ENCODE measurements at places on chromosomes 3 and 15.
A peak's percentile ranks its signal among the peaks of the same experiment; 100 is the strongest.

DNA sequence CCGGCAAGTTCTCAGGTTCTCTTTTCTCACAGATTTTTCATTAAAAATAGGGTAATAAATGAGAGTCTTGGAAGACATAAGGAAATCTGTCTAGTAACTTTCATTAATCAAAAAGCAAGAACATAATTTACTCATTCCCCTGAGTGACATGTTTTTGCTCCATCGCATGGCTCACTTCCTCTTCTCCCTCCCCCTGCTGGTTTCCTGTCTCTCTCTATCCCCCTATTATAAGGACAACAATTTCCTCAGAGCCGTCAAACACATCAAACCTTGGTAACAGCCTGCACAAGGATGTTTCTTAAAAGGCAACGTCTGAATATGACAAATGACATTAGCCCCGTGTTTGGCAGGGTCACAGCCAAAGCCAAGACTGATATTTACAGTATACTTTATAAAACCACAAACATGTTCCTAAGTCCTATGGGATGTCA, 1149.6 kb downstream of the IGSF11 start:
- no peaks in the 10 kb centered on the region for H3K4me1 ChIP-seq
- no peak overlapping the region for H3K27ac ChIP-seq

GRCh38 chr3:142447301-142447851, 461 bp downstream of the XRN1 start:
- peak overlapping the region; percentile 90 for H3K4me3 ChIP-seq
- H3K27ac ChIP-seq: peak overlapping the region; percentile 97
- peak; percentile 56 for DNase-seq

DNA sequence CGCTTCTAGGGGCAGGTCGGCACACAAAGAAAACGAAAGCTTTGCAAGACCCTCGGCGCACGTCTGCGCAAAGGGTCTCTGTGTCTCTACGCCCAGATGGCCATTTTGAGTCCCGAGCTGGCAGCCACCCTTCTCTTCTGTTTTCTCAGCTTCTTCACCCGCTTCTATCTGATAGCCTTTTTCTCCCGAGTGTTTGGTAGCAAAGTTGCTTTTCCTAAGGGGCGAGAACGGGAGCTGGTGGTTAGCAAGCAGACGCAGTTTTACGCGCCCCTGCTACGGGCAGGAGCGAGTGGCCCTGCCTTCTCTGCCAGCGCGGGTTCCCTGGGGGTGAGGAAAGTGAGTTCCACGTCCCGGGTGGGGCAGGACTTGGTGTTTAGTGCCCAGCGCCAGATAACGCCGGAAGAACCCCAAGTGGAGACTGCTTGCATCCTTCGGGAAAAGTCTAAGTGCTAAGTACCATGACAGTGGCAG, 2.9 kb upstream of the MKRN2 start:
- H3K27me3 ChIP-seq: peaks cover 22% of the 10 kb centered on the region
- no peak for DNase-seq
- H3K36me3 ChIP-seq: no peaks in the 10 kb centered on the region

- no peaks in the 10 kb centered on the region for H3K4me1 ChIP-seq
- H3K4me3 ChIP-seq: no peak overlapping the region
- no peaks in the 10 kb centered on the region for H3K27me3 ChIP-seq
- H3K36me3 ChIP-seq: no peaks in the 10 kb centered on the region
Measured at GRCh38 chr3:96959901-96960641, 145.7 kb downstream of the EPHA6 start.

GRCh38 chr3:56682462-56683121, 473 bp downstream of the TASOR start:
- peak; percentile 80 for DNase-seq
- H3K27ac ChIP-seq: peak overlapping the region; percentile 97
- H3K4me3 ChIP-seq: peak overlapping the region; percentile 98
- H3K27me3 ChIP-seq: no peaks in the 10 kb centered on the region
- H3K36me3 ChIP-seq: peaks cover 48% of the 10 kb centered on the region
- peaks cover 50% of the 10 kb centered on the region for H3K4me1 ChIP-seq

- peaks cover 2% of the 10 kb centered on the region for H3K27me3 ChIP-seq
- H3K27ac ChIP-seq: no peak overlapping the region
- H3K4me1 ChIP-seq: no peaks in the 10 kb centered on the region
- DNase-seq: no peak
- H3K4me3 ChIP-seq: no peak overlapping the region
- H3K36me3 ChIP-seq: no peaks in the 10 kb centered on the region
Measured at GRCh38 chr3:16767006-16767405, 117.7 kb upstream of the PLCL2 start.

DNA sequence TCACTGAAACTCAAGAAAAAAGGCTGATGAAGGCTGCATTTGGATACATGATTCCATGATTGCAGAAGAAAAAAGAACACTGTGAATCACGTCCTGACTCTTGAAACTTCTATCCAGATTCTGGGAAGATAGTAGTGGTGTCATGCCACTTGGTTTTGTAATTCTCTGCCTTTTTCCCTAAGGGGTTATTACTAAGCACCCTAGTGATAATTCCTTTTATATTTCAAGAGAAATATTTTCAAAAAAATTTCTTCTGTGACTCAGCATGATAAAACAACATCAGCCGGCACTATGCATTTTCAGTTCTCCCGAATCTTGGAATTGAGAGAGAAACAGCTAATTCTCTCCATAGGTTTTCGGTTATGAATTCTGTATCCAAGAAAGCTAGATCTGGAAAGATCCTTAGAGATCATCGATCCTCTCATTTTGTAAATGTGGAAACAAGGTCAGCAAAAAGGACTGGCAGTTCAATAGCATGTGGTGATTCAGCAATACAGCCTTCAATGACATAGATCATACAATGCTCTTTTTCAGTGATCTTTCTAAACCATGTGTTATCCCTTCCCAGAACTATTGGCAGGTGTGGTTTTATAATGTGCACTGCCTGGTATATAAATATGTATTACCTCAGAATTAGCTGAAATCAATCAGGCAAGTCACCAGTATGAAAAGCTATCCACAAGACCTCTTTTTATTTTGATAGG, 42.6 kb upstream of the TP63 start:
- H3K4me3 ChIP-seq: no peak overlapping the region
- H3K36me3 ChIP-seq: peaks cover 2% of the 10 kb centered on the region
- no peak overlapping the region for H3K27ac ChIP-seq
- peaks cover 6% of the 10 kb centered on the region for H3K4me1 ChIP-seq

DNA sequence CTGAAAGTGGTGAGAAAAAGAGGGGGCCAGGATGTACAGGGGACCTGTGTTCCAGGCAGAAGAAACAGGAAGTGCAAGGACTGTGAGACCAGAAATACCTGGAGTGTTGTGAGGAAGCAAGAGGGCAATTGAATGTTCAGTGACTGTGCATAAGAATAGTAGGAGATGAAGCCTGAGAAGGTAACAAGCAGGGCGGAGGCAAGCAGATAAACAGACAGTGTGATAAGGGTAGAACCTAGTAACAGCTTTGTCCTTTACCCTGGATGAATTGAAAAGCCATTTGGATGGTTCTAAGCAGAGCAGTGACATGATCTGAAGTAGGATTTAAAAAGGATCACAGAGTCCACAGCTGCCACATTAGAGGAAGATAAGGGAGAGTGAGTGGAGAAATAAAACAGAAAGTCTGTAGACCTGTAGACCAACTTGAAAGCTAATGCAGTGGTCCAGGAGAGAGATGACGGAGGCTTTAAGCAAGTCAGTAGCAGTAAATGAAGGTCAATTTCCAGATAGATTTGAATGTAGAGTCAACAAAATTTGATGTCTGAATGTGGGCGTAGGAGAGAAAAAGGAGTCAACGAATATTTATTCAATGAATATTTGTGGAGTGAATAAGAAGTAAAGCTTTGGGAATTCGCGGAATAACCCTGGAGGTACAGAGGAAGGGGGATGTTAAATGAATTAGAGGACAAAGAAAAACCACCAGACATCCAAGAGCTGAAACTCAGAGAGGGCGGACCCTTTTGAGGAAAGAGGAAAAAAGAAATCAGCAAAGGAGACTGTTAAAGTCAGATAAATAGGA, 4.2 kb upstream of the PLOD2 start:
- H3K36me3 ChIP-seq: no peaks in the 10 kb centered on the region
- H3K4me1 ChIP-seq: peaks cover 11% of the 10 kb centered on the region
- H3K27me3 ChIP-seq: peaks cover 32% of the 10 kb centered on the region
- no peak overlapping the region for H3K27ac ChIP-seq
- DNase-seq: no peak

- no peak overlapping the region for H3K27ac ChIP-seq
- H3K36me3 ChIP-seq: peaks cover 44% of the 10 kb centered on the region
- H3K4me3 ChIP-seq: no peak overlapping the region
- no peak for DNase-seq
Measured at GRCh38 chr15:70053001-70053715, 44.6 kb downstream of the TLE3 start.

- peaks cover 12% of the 10 kb centered on the region for H3K27me3 ChIP-seq
- no peak for DNase-seq
- no peak overlapping the region for H3K27ac ChIP-seq
- no peak overlapping the region for H3K4me3 ChIP-seq
Measured at GRCh38 chr15:77533578-77534430, 98.9 kb downstream of the LINGO1 start.

DNA sequence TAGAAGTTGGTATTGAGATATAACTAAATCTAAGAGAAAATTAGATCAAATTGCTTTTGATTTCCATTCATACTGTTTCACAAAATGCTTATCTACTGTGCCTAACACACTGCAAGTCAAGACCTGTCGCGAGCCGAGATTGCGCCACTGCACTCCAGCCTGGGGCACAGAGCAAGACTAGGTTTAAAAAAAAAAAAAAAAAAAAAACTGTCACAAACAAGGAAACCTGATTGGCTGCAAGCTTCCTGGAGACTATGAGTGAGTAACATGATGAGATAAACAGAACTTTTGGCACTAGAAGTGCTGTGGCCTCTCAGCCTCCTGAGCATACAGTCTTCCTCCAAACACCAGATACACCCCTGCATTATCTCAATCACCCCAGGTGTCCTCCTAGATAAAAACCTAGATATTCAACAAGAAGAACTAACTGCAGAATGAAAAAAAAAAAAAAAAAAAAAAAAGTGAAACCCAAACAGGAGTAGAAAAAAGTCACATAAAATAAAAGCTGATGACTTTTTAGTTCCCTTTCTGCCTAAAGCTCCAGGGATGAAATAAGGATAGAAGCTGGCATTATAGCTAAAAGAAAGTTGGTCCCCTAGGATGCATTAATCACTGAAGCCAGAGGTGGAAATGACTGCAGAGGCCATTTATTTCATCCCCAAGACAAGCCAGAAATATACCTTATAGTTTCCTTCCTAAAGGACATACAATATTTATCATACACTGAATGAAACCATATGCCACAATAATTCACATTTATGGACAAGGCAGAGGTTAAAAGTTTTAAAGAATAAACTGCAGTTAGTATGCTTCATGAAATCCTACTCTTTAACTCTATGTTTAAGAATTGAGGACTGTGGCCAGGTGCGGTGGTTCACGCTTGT, 82.4 kb downstream of the P3H2 start:
- no peak overlapping the region for H3K27ac ChIP-seq
- peaks cover 3% of the 10 kb centered on the region for H3K27me3 ChIP-seq
- no peaks in the 10 kb centered on the region for H3K36me3 ChIP-seq
- H3K4me3 ChIP-seq: no peak overlapping the region
- no peaks in the 10 kb centered on the region for H3K4me1 ChIP-seq

DNA sequence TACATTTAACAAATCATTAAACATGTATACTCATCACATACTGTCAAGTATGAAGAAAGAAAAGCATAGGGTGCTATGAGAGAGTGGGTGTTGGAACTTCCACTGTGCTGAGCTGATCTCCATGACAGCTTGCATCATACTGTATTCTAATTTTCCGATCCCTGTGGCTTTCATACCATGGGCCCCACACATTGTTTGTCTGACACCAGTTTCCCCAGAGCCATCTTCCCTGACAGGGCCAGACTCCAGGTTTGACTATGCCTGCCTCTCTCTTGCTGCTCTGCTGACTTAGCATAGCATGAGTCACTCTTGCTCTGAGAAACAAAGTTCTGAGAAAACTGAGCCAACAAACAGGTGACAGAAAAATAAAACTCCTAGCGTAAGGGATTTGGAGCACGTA, 37.0 kb upstream of the CASR start:
- H3K4me1 ChIP-seq: peaks cover 34% of the 10 kb centered on the region
- H3K27ac ChIP-seq: peak overlapping the region; percentile 89
- peak; percentile 80 for DNase-seq
- peak overlapping the region; percentile 2 for H3K4me3 ChIP-seq
- no peaks in the 10 kb centered on the region for H3K27me3 ChIP-seq

GRCh38 chr15:63072023-63072650, 29.6 kb downstream of the TPM1 start:
- no peaks in the 10 kb centered on the region for H3K27me3 ChIP-seq
- no peak for DNase-seq
- no peaks in the 10 kb centered on the region for H3K36me3 ChIP-seq
- no peak overlapping the region for H3K27ac ChIP-seq
- H3K4me1 ChIP-seq: peaks cover 22% of the 10 kb centered on the region

DNA sequence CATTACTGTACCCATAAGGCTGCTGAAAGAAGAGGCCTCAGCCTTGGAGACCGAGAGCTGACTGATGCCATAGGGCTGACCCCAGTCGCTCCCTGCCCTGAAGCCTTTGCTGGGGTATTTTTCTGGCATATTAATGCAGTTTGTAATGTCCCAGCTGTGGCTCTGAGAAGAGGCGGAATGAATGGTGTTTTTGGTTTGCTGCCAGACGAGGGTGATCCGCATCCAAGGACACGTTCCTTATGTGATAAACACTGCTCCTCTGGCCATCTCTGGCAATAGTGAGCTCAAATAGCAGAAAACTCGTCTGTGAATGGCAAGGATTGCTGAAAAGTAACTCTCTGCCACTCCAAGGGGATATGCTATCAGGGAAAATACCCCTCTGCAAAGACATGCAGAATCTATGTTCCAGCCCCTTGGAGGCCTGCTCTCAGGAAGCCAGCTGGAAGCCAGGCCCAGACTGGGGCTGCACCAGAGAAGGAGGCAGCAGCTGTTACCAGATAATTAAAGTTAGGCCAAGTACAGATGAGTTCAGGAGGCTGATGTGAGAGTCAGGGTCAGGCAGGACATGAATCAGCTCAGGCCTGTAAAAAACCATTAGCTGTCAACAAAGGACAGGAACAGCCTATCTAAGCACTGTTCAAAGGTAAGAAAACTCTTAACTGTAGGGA, 28.9 kb upstream of the KLHL6 start:
- H3K4me3 ChIP-seq: no peak overlapping the region
- peaks cover 4% of the 10 kb centered on the region for H3K36me3 ChIP-seq
- peaks cover 43% of the 10 kb centered on the region for H3K4me1 ChIP-seq
- no peak overlapping the region for H3K27ac ChIP-seq
- H3K27me3 ChIP-seq: no peaks in the 10 kb centered on the region
- no peak for DNase-seq

DNA sequence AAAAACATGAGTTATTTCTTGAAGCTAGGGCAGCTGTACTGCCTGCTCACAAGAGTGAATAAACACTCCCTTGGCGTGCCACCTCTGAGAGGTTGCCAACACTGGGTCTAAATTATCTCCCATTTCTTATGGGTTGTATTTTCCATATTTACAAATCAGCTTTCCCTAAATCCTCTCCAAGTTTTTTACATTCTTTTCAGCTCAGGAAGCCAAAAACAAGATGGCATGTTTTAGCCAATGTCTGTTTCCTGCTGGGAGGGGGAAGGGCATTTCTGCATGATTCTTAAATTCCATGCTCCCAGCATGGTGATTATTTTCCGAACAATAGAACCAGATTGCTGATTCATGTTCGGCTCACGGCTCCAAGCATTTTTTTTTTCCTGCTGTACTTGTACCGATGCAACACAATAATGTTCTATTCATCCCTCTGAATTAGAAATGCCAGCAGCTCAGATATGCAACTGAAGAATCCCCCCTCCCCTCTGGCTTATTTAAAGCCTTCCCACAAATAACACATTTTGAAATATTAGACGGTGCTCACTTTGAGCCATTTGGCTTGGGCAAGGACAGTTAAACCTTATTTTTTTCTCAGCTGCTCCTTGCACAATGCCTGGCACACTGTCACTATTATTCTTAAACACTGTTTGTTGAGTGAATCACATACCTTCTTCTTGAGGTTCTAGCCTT, 252.5 kb downstream of the THRB start:
- H3K27ac ChIP-seq: no peak overlapping the region
- no peaks in the 10 kb centered on the region for H3K4me1 ChIP-seq
- no peak overlapping the region for H3K4me3 ChIP-seq
- H3K27me3 ChIP-seq: peaks cover 8% of the 10 kb centered on the region
- no peak for DNase-seq

Measured in activated CD4-positive, alpha-beta memory T cell treated with anti-CD3 and anti-CD28 coated beads, Interleukin-2, amount 10 ng/mL, durations not matched to agents 7 days and 5 days (primary cell).